Activated CD4-positive, alpha-beta T cell treated with anti-CD3 and anti-CD28 coated beads for 48 hours (primary cell): ENCODE measurements at places on chromosomes 3 and 15.

DNA sequence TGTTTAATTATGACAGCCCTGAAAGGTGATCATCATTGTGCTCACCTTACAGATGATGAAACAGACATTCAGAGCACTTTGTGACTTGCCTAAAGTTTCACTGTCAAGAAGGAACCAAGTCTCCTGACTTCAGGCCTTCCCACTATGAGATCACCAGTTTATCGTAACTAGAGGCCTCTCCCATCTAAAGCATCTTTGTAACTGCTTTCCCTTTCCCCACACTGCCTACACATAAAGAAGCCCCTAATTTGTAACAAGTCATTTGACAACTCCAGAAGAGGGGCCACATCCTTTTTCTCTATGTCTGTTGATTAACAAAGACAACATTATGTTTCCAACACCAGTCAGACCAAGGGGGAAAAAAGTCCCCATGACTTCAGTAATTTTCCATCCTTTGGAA lies 1.1 kb downstream of the KLHL6 start:
- no peak for DNase-seq

- DNase-seq = peak; percentile 36
Observed at GRCh38 chr3:193788189-193788991, 195.4 kb downstream of the OPA1 start.

- DNase-seq = peak; percentile 68
Observed at GRCh38 chr15:88627463-88627862, 6.3 kb downstream of the AEN start.

- DNase-seq = no peak
Observed at GRCh38 chr15:25465835-25466234, 27.0 kb upstream of the UBE3A start.

DNA sequence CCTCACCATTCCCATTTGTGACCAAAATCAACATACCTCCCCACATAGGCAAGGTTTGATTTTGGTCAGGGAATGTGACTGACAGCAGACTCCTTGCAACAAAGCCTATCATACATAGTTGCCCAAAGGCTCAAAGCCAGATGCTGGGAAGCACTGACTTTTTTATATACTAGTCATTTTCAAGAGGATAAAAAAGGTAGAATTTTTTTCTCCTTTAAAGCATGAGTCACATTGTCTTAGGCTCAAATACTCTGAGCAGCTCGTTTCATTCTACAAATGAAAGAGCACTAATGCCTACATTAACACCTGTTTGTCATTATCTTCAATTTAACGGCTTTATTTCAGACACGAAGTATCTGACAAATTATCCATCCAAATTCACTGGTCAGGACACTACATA lies 36.2 kb downstream of the ICE2 start:
- no peak for DNase-seq

DNA sequence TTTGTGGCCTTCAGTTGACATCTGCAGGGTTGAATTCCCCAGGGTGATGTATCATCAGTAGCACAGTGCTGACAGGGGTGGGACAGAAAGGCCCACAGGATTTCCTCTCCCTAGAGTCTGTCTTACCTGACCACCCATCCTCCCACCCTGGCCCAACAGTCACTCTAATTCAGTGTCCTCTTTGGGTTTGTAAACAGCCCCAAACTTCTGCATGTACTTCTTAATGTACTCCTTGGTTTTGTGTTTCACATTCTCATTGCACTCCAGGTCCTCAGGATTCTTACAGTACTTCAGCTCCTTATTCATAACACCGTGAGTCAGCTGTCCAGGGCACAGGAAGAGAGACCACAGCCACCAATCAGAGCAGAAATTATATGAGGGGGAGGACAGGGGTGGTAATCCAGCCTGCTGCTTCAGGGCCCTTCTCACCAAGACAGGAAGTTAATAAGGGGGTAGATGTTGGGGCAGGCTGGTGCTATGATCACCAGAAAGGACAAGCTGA lies 37.5 kb downstream of the NBEAL2 start:
- peak; percentile 49 for DNase-seq

DNA sequence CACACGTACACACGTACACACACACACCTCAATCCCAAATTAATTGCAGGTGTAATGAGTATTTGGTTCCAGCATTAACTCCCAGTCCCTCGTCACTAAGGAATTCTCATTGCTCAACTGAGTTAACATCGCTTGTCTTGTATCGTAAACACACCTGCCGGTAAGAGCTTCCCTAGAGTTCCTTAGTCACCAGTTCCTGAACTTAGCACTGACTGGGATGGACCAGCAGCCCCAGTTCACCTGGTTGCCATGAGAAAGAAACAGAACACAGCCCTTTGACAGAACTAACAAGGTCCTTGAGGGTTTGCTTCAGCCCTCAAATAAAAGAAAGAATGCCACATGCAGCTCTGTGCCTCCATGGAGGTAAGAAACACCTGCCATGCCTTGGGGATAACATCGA lies 66.3 kb upstream of the SLCO3A1 start:
- DNase-seq = no peak

DNA sequence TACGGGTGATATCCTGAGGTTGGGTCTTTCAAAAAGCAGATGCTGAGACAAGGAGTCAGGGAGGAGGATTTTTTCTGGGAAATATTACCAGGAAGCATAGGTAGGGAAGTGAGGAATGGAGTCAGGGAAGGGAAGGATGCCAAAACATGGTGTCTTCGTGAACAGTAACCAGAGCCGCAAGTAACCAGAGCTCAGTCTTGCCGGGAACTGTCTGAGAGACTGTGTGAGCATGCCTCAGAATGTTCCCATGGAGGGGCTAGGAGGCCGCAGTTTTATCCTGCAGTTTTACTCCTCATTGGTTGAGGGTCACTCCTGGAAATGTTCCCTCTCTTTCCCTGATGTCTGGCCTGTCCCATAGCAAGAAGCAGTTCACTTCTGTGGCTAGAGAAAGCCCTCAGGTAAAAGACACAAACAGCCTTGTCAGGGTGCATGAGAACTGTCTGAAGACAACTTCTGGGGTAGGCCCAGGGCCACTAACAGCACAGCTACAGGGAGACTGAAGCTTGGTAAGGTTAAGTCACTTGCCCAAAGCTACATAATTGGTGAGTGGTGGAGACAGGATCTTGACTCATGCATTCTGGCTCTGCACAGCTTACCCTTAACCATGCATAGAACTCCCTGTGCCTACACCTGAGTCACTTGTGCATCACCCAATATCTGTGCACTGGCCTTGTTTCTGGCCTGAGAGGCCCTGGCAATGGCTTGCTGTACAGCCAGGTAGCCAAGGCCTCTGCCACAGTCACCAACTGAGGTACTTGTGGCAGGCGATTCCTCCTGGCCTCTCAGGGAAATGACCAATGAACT lies 76.3 kb upstream of the FRMD4B start:
- no peak for DNase-seq

DNA sequence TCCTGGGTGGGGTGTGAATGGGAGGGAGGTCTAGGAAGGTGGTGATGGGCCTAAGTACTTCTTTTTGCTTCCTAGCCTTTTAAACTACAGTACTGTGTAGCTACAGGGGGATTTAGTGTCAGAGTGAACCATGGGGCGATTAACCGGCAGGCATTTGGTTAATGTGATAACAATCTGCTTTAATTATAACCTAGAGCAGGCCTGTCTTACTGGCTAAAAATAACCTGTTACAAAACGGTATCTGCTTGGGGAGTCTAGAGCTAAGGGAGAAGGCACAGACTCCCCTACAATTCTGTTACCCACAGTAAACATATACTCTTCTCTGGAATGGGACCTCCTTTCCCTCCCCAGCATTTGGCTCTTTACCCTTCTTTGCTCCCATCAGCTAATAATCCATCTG lies 85.4 kb downstream of the RBPMS2 start:
- no peak for DNase-seq

DNA sequence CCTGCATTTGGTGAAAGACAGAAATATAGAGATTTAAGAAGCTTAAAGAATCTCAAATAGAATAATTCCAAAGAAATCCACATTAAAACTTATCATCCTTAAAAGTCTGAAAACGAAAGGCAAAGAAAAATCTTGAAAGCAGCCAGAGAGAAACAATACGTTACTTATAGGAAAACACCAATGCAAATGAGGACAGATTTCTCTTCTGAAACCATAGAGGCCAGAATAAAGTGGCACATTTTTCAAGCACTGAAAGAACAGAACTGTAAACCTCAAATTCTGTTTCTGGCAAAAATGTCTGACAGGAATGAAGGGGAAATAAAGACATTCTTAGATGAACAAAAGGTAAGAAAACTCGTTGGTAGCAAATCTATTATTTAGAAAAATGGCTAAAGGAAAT lies 13.8 kb upstream of the ACTC1 start:
- no peak for DNase-seq

DNA sequence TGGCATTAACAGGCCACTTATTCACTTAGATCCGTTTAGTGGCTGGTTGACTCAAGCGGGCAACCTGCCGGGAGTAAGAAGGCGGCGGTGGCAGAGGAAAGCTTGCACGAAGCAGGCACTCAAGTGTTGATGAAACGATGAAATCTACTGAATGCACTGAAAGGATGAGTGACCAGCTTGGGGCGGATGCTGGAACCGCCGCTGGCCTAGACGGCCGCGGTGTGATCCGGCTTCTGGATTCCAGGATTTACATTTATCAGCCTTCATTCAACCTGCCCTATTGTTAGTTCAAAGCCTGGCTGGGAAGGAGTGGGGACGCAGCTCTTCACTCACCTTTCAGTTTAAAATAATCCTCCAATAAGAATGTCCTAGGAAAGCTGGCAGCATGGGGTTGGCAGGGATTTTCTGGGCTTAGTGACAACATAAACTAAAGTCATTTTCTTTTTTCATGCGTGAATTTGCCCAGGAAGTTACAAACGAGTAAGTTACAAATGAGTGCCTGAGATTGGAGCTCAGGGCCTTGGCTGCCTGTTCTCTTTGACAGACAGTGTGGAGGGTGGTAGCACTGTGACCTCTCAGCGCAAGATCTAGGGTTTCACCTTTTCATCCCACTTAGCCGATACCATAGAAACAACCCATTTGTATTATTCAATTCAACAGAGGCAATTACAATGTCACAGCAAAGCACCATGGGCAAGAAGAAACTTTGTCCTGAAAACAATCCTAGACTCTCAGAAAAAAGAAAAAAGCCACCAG lies 1.1 kb upstream of the PLCH1 start:
- no peak for DNase-seq

DNA sequence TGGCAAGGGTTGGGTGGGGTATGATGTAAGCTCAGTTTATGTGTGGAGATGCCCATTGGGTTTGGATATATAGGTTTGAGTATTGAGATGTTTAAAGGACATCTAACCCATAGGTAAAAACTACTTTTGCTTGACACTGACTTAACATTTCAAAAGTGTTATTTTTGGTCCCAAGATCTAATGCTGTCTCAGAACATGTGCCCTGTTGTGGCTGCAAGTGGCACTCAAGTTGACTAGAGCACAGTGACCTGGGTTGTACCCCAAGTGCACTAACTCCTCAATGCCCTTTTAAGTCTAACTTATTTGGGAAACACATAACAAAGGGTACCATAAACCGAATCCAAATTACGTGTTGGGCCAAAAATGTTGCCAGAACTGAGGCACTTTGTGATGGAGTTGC lies 56.5 kb upstream of the CCR4 start:
- no peak for DNase-seq

GRCh38 chr3:69463531-69463930 lies 77.6 kb upstream of the FRMD4B start:
- DNase-seq = no peak

DNA sequence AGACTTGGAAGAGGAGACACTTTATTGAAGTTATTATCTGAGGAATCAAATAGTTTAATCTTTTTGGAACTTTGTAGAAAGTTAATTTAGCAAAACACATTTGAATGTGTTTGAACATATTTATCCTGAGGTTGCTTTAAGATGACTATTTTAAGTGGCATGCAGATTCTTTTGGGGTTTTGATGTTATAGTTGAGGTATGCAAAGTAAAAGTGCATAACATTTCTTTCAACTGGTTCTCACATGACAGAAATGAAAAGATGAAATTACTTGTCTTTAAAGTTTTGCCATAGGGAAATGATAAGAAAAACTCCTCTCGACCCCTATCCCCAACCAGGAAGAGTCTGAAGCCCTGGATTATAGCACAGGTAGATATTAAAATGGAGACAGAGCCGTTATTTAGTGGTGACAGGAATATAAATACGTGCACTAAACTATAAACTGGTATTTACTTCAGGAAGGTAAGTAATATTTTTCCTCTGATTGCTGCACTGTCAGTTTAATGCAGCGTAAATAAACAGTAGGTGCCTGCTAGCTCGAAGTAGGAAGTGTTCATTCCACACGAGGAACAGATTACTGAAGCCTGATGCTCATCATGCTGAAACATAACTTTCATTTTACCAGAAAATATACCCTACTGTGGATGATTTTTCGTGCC lies 15.1 kb upstream of the SATB1 start:
- no peak for DNase-seq

DNA sequence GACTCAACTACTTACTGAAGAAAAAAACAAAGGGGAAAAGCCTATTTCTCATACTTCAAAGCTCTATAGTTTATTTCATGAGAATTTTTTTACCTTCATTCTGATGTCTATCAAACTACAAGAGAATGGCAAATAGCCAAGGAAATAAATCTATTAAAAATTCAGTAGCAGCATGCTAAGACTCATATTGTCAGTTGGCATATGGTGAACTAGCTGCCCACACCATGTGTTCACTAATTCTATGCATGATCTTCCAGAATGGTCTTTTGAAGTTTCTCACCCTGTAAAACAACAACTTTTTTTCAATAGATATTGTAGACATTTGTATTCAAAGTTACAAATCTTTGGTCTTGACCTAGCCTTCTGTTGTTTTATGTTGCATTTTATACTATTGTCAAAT lies 386.2 kb downstream of the RSL24D1 start:
- no peak for DNase-seq

DNA sequence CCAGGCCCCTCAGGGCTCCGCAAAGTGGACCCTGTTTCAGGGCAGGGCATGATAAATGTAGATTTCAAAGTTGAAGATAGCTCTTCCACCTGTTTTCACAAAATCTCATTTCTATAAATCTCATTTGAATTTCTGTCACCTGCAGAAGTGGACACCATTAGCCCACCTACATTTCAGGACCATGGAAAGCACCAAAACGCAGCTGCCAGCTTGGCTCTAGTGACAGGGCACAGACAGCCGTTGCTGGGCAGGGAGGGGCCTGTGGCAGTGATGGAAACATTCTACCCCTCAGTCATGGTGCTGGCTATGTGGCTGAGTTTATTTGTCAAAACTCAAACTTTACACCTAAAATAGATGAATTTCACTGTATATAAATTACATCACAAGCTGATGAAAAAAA lies 40.4 kb downstream of the PRR23E start:
- DNase-seq = no peak
